ENCODE measurements at places on chromosomes 6 and 20.

DNA sequence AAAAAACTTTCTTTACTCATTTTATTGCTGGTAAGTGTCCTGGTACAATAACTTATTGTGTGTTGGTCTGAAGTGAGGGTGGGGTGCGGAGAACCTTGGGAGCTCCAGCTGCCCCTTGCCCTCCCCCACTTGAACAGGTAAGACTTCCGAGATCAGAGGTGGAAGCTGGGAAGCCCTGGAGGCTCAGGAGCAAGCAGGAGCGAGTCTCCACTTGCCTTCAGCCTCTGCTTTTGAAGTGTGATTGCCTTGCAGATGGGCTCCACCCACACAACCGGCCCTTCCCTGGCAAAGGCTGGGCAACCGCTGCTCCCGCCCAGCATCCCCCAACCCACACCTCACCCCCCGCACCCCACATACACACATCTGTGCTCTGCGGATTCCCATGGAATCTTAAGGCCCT is 179.6 kb downstream of the TFAP2C start:
- no peak for DNase-seq
- no peaks in the 10 kb centered on the region for H3K36me3 ChIP-seq
- H3K4me1 ChIP-seq, result no peaks in the 10 kb centered on the region
- no peak overlapping the region for H3K27ac ChIP-seq
- no peaks in the 10 kb centered on the region for H3K27me3 ChIP-seq

DNA sequence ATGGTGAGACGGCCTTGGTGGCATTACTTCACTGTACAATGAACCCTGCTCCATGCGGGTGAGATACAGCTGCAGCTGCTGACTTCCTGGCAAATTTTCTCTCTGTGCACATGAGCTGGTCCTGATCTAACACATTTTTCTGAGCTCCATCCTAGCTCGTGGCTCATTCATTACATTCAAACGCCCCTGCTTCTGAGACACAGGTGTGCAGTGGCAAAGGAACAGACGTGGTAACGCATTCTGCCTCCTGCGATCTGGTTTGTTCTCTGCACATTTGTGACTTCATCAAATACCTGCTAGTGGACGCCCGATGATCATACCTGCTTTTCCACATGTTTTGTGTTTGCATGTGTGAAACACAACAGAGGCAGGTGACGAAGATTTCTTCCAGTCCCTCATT is 189.6 kb upstream of the PDE10A start:
- peaks cover 59% of the 10 kb centered on the region for H3K27me3 ChIP-seq
- no peaks in the 10 kb centered on the region for H3K36me3 ChIP-seq
- peaks cover 5% of the 10 kb centered on the region for H3K4me1 ChIP-seq
- no peak overlapping the region for H3K4me3 ChIP-seq
- no peak overlapping the region for H3K27ac ChIP-seq

GRCh38 chr6:163169521-163169920 is 245.0 kb upstream of the QKI start:
- H3K27me3 ChIP-seq, result no peaks in the 10 kb centered on the region
- no peaks in the 10 kb centered on the region for H3K36me3 ChIP-seq
- DNase-seq, result no peak
- H3K4me3 ChIP-seq, result no peak overlapping the region
- no peak overlapping the region for H3K27ac ChIP-seq

- peak within 1 kb of the TSS; percentile 79 for H3K4me3 ChIP-seq
- no peaks in the 10 kb centered on the region for H3K27me3 ChIP-seq
- peak; percentile 95 for DNase-seq
These were observed at the start of gene PPARD for GRCh38 chr6:35342258-35343091. PPARD (plus strand) TSS chr6:35342558; CDS start chr6:35411088, 68,530 bp downstream.

DNA sequence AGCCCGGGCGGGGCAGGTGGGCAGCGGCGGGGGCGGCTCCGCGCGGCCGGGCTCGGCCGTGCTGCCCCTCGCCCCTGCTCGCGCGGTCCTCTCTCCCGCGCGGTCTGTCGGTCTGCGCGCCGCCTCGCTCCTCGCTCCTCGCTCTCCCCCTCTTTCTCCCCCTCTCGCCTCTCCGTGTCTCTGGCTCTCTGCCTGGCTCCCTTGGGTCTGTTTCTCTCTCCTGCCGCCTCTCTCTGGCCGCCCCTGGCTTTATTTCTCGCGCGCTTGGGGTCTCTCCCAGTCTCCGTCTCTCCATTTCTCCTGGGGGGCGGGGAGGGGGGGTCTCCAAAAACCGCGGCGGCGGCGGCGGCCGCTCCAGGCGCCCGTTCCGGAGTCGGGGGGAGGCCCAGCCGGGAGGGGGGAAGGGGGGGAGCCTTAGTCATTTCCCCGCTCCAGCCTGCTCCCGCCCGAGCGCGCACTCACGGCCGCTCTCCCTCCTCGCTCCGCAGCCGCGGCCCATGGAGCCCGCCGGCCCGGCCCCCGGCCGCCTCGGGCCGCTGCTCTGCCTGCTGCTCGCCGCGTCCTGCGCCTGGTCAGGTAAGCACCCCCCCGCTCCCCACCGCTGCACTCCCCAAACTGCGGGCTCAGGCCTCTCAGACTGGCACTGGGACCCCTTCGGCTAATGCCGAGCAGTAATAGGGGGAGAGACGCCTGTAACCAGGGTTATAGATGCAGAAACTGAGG is at the start of gene SIRPA:
Gene SIRPA (plus strand): TSS at position 457 of the 723 bp plus-strand sequence. CDS start 41 bp downstream, at position 498.
- DNase-seq, result no peak
- H3K36me3 ChIP-seq, result no peaks in the 10 kb centered on the region
- peaks cover 4% of the 10 kb centered on the region for H3K4me1 ChIP-seq
- H3K27me3 ChIP-seq, result no peaks in the 10 kb centered on the region

DNA sequence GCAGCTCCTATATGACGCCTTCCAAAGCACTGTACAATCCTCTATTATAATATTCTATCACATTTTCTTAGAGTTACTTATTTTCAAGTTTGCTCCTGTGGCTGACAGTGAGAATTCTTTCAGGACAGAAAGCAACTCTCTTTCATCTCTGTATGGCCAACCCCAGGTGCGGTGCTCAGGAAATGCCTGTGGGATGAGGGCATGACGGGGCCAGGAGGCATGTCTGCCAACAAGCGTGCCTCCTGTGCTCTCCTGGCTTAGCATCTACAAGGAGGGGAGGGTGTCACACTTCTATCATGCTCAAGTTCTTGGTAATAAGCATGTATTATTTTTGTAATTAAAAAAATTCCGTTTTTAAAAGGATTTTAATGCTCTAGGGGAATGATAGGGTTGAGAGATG is 11.4 kb downstream of the MRPL14 start:
- no peak overlapping the region for H3K4me3 ChIP-seq
- no peak for DNase-seq
- no peaks in the 10 kb centered on the region for H3K27me3 ChIP-seq
- peaks cover 55% of the 10 kb centered on the region for H3K36me3 ChIP-seq
- peaks cover 16% of the 10 kb centered on the region for H3K4me1 ChIP-seq
- no peak overlapping the region for H3K27ac ChIP-seq

GRCh38 chr20:45968081-45968671 is 3.8 kb downstream of the ZNF335 start:
- peaks cover 38% of the 10 kb centered on the region for H3K4me1 ChIP-seq
- peaks cover 28% of the 10 kb centered on the region for H3K36me3 ChIP-seq
- H3K27ac ChIP-seq, result no peak overlapping the region
- H3K27me3 ChIP-seq, result no peaks in the 10 kb centered on the region

DNA sequence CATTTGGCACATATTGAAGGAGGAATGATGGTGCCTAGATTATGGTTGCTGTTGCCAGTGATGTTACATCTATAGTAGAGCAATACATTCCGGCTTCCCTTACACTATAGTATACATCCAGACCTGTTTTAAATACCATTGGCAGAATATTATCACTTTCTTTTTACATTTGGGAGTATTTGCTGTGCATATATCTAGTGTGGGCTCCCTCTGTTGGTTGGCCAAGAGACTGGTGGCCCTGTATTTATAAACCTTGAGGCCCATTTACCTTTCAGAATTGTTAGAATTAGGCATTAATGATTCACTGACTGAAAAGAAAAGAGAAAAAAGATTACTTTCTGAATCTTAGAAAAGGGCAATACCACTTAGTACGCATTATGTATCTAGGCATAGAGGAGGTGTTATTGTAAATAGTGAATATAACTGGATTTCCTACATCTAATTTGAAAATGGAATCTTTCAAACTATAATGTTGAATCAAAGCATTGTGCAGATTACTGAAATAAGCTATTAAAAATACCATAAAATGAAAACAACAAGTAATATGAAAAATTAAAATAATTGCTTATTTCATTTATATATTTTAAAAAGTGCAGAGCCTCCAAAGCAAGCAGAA is 628.8 kb upstream of the MAN1A1 start:
- DNase-seq, result no peak
- H3K27me3 ChIP-seq, result no peaks in the 10 kb centered on the region
- no peak overlapping the region for H3K27ac ChIP-seq

GRCh38 chr20:10242166-10242565 is 23.5 kb downstream of the SNAP25 start:
- no peaks in the 10 kb centered on the region for H3K36me3 ChIP-seq
- H3K4me1 ChIP-seq, result no peaks in the 10 kb centered on the region
- no peak for DNase-seq
- H3K4me3 ChIP-seq, result no peak overlapping the region
- no peak overlapping the region for H3K27ac ChIP-seq
- peaks cover 7% of the 10 kb centered on the region for H3K27me3 ChIP-seq

- no peaks in the 10 kb centered on the region for H3K4me1 ChIP-seq
- DNase-seq, result no peak
- no peaks in the 10 kb centered on the region for H3K36me3 ChIP-seq
- no peak overlapping the region for H3K4me3 ChIP-seq
- no peaks in the 10 kb centered on the region for H3K27me3 ChIP-seq
- H3K27ac ChIP-seq, result no peak overlapping the region
These were observed 17.7 kb downstream of the WFDC2 start for GRCh38 chr20:45487231-45487635.

DNA sequence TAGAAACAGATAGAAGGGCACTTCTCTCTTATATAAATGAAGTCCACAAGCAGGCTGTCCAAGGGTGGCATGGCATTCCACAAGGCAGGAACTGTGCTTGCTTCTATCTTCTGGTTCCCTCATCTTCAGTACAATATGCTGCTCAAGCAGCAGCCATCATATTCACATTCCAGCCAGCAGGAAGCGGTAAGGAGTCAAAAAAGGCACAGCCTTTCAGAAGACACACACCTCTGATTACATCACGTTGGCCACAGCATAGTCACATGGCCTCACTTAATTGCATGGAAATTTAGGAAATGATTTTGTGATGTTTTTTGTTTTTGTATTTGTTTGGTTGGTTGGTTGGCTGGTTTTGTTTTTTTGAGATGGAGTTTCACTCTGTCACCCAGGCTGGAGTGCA is 19.0 kb downstream of the REM1 start:
- H3K27me3 ChIP-seq, result peaks cover 16% of the 10 kb centered on the region
- no peaks in the 10 kb centered on the region for H3K4me1 ChIP-seq
- no peak overlapping the region for H3K27ac ChIP-seq
- H3K36me3 ChIP-seq, result no peaks in the 10 kb centered on the region
- DNase-seq, result no peak

DNA sequence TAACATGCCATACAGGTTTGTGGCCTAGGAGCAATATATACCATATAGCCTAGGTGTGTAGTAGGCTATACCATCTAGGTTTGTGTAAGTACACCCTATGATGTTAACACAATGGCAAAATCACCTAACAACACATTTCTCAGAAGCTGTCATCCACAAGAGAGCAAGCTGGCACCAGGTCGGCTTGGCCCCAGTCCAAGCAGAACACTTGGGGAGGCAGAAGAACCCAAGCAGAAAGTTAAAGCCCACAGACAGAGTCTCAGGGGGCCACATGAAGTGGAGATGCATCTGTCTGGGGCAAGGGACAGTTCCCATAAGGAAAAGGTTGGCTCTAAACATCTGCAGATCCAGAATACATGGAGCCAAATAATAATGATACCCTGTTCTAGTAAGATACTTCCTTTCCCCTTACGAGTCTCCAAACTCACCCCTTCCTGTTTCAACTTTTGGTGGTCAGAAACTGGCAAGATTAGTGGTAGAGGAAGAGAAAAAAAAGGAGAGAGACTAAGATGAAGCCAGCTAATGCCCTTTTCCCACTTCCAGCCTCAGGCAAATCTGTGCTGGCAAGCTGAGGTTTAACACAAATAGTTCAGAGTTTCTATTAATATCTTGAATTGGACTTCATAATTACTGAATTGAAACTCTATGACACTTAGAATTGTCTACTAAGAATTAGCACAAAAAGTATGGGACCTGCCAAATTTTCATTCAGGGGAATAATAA is 29.5 kb downstream of the TCF21 start:
- no peak for DNase-seq
- no peak overlapping the region for H3K4me3 ChIP-seq
- no peaks in the 10 kb centered on the region for H3K4me1 ChIP-seq

DNA sequence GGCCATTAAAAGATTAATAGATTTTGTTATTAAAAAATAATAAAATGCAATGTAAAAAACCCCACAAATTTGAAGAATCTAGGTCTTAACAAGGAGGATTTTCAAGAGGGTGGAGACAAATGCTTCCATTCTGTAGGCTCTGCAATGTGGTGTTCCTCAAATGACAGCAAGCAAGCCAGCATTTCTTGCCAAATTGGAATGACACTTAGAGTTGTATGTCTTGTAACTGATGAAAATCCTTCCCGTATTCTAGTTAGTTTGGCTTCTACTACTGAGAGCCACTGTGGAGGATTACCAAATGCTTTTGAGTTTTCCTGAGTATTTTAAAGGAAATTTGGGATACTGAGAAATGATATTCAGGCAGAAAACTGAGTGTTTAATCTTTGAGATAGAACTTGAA is 1225.5 kb upstream of the CITED2 start:
- H3K27me3 ChIP-seq, result no peaks in the 10 kb centered on the region
- H3K4me1 ChIP-seq, result no peaks in the 10 kb centered on the region
- no peaks in the 10 kb centered on the region for H3K36me3 ChIP-seq
- no peak for DNase-seq
- no peak overlapping the region for H3K4me3 ChIP-seq
- H3K27ac ChIP-seq, result no peak overlapping the region

DNA sequence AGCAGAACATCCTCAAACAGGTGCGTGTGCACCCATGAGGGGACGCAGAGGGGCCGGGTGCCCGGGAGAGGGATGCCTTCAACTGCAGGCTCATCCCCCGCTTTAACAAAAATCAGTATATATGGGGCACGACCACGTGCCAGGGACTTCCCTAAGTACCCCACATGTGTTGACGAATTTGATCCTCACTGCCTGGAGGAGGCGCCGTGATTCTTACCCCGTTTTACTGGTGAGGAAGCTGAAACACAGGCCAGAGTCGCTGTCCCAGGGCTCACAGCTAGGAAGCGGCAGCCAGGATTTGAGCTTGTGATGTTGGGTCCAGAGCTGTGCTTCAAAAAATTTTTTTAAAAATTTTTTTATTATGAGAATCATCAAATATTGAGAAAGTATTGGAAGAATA is 44.8 kb downstream of the ITPR3 start:
- peaks cover 16% of the 10 kb centered on the region for H3K4me1 ChIP-seq
- DNase-seq, result no peak
- H3K4me3 ChIP-seq, result no peak overlapping the region
- H3K36me3 ChIP-seq, result peaks cover 7% of the 10 kb centered on the region

DNA sequence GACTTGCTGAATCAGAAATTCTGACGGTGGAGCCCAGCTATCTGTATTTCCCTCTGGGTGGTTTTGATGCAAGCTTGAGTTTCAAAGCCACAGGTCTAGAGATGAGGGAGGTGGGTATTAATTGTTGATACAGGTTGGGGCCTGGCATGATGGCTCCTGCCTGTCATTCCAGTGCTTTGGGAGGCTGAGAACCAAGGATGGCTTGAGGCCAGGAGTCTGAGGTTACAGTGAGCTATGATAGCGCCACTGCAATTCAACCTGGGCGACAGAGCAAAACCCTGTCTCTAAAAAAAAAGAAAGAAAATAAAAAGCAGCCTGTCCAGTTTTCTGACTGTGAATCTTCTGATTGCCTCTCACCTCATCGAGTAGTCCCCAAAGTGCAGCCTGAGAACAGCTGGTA is 184.8 kb upstream of the SASH1 start:
- DNase-seq, result no peak
- H3K4me1 ChIP-seq, result no peaks in the 10 kb centered on the region
- no peaks in the 10 kb centered on the region for H3K36me3 ChIP-seq
- no peak overlapping the region for H3K4me3 ChIP-seq
- no peak overlapping the region for H3K27ac ChIP-seq

- H3K27me3 ChIP-seq, result no peaks in the 10 kb centered on the region
- peaks cover 12% of the 10 kb centered on the region for H3K4me1 ChIP-seq
- DNase-seq, result no peak
- no peak overlapping the region for H3K27ac ChIP-seq
These were observed 28.9 kb downstream of the ASIP start for GRCh38 chr20:34269996-34270627.

Data from T-cell (primary cell).